ENCODE measurements at places on chromosomes 7 and 10.

DNA sequence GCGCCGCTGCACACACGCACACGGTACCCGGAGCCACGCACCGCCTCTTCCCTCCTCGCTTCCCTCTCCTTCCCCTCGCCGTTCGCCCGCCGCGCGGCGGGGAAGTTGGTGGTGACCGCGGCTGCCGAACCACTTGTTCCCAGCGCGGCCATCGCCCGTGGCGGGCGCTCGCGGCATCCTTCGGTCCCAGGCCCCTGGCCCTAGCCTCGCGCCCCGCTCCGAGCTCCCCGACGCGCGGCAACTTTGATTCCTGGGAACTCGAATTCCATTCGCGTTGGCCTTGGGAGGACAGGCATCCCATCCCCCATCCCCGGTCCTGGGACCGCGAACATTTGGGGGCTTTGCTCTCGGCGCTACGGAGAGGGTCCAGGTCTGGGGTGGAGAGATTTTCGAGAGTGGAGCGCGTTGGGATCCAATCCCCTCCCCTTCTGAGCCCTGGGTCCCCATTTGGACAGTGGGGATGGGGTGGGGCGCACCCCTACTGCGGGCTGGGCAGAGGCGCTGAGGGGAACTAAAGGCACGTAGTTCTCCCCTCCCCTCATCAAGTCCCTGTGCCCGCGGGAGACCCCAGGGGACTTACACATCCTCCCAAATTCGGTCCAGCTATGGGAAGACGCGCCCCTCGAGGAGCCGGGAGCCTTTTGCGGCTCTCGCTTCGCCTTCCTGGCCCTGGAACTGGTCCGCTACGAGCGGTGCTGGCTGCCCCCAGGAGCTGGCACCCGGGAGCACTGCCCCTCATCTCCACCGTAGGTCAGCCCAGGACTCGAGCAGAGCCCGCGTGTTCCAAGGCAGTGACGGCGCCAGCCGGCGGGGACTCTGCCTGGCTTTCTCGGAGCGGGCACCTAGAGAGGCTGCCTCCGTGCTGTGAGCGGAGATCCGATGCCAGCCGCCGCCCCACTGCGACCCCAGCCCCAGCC, 834 bp downstream of the CDH23 start:
- no peak for DNase-seq

GRCh38 chr7:154881026-154881425, 121.9 kb downstream of the PAXIP1 start:
- DNase-seq = no peak

DNA sequence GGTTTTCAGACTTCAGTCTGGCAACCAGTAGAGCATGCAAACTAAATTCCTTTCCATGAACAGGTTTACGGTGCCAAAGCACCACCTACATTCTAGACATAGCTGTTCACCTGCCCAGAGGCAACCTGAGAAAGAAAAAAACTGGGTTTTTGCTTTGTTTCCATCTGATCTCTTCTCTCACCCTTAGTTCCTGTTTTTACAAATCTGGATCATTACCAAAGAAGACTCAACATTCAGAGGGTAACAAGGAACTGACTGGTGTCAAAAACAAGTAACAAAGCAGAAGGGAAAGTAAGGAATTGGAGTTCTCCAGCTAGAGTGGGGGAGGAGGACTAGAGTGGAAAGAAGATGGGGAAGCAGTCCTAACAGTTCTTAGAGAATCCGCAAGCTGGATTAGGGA, 36.4 kb downstream of the CPVL start:
- DNase-seq = no peak

DNA sequence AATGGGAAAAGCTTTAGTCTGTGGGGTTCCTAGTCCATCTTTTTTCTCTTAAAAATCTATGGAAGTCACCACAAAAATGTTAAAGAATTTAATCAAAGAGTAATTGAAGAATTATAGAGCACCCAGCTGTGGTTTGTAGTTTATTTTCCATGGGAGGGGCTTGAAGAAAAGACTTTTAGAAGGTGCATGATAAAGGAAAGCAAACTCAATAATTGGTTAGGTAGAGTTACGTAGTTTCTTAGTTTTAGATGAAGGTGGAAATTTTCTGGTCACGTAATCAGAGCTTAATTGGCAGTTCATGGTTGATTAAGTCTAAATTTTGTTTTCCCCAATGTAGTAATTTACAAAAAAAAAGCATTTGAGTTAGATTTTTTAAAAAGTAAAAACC, 724 bp downstream of the ZNF107 start:
- no peak for DNase-seq

- DNase-seq = no peak
Observed at GRCh38 chr7:151767557-151767956, 109.4 kb downstream of the PRKAG2 start.

DNA sequence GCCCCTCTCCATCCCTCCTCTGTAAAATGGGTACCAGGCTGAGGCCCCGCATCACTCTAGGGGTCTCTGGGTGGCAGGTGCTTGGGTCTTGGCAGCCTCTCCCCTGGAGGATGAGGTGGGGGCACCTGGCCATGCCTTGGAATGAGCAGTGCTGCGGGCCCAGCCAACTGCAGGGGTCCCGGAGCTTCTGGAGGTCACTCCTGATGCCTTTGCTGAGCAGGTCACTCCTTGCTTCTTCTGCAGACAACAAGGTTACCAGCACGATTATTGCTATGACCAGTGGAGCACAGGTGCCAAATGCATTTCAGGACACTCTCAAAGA, 22.4 kb upstream of the ZNF488 start:
- no peak for DNase-seq

- no peak for DNase-seq
Observed at GRCh38 chr7:17871815-17872533, 68.3 kb downstream of the SNX13 start.

DNA sequence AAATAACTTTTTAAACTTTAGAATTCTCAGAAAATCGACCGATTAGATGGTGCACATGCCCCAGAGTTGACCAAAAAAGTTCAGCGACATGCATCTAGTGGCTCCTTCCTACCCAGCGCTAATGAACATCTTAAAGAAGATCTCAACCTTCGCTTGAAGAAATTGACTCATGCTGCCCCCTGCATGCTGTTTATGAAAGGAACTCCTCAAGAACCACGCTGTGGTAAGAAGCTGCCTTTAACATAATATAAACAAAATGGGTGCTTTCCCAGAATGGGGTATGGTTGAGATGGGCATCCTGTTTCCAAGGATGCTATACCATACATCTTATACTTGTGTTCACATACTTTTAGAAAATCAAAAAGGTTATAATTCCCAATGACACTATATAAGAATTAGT, 24.6 kb downstream of the GLRX3 start:
- no peak for DNase-seq
